ENCODE measurements at places on chromosomes 1 and 21.

GRCh38 chr1:228851193-228851592 lies 115.9 kb downstream of the RHOU start:
- DNase-seq, result no peak

DNA sequence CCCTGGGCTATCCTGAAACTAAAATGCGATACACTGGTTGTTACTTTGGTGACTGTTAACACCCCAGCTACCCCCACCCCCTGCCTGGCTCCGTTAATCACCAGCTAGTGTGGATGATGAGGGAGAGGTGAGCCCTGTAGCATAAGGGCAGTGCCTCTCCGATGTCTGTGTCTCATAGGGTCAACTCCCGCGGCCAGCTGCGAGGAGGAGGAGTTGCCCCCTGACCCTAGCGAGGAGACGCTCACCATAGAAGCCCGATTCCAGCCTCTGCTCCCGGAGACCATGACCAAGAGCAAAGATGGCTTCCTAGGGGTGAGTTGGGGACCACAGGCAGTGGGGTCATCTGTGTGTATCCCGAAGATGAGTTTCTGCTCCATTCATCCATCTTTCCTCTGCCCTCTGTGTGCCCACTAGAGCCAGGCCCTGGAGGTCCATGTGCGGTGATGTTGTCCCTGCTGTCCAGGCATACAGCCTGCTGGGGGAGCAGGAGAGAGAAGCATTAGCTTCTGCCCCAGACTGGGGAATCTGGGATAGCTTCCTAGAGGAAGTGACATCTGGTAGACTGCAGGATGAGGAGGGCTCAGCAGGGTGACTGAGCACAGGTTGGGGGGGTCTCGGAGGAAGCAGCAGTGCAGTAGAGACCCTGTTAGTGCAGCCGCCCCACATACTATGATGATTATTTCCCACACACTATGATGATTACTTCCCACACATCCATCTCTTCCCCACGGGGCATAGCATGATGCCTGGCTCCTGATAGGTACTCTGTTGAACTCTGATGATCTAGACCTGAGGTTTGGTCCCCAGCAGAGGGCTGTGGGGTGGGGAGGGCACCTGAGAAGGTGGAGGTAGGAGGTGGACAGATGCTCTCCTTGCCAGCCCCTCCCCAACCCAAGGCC lies 5.2 kb downstream of the SELENON start:
- DNase-seq, result no peak

DNA sequence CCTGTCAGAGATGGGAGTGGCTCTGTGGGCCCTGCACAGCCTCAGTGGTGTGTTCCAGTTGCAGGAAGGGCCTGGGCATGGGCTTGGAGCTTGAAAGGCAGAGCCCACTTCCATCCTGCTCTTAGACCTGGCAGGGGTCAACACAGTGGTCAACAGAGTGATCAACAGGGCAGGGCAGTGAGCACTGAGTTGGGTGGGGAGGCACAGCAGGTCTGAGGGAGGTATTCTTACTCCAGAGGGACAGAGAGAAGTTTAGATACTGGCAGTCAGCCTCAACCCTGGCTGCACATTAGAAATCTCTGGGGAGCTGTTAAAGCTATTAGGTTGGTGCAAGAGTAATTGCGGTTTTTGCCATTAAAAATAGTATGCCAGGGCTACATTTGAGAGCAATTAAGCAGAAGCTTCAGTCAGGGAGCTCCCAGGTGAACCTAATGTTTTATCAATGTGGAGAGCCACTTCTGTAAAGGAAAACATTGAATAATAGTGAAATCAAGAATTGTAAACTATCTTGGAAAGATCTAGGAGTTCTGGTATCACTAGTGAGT lies 37.7 kb downstream of the SH3BGR start:
- DNase-seq, result no peak

GRCh38 chr21:43917515-43918384 lies 52.7 kb downstream of the AGPAT3 start:
- no peak for DNase-seq

GRCh38 chr1:17210176-17210575 lies 5.2 kb downstream of the PADI1 start:
- DNase-seq, result no peak

Data from right renal pelvis (tissue), 4 donors.